Lung (tissue), 17 donors: ENCODE measurements at places on chromosomes 4 and X. TPM values are rescaled to one million over a fixed set of nuclear protein-coding genes. Genes with fewer than 3 reads are reported as not detected.

DNA sequence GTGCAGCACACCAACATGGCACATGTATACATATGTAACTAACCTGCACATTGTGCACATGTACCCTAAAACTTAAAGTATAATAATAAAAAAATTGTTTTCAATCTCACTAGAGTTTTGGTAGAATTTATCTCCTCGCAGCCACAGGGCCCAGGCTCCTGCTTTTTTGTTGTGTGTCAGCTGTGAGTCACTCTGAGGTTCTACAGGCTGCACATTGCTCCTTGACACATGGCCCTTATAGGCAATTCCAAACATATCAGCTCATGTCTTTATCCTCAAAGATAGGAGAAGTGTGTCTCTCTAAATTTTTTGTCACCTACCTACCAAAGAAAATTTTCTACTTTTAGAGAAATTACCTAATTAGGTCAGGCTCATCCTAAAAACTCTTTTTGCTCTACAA lies 252.1 kb upstream of the ADGRL3 start:
- DNase-seq: no peak

ITGB1BP2 gene
- total RNA-seq: 3.5 TPM

DNA sequence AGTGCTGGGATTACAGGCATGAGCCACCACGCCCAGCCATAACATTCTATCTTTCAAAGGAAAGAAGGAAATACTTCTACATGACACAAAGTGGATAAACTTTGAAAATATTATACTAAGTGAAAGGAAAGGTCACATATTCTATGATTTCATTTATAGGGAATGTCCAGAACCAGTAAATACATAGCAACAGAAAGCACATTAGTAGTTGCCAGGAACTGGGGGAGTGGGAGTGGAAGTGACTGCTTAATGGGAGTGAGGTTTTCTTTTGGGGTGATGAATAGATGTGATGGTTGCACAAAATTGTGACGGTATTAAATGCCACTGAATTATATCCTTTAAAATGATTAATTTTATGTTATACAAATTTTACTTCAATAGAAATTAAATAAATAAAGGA lies 95.7 kb upstream of the IL15 start:
- DNase-seq: no peak

PCYT1B gene
- total RNA-seq: 3.8 TPM

DNA sequence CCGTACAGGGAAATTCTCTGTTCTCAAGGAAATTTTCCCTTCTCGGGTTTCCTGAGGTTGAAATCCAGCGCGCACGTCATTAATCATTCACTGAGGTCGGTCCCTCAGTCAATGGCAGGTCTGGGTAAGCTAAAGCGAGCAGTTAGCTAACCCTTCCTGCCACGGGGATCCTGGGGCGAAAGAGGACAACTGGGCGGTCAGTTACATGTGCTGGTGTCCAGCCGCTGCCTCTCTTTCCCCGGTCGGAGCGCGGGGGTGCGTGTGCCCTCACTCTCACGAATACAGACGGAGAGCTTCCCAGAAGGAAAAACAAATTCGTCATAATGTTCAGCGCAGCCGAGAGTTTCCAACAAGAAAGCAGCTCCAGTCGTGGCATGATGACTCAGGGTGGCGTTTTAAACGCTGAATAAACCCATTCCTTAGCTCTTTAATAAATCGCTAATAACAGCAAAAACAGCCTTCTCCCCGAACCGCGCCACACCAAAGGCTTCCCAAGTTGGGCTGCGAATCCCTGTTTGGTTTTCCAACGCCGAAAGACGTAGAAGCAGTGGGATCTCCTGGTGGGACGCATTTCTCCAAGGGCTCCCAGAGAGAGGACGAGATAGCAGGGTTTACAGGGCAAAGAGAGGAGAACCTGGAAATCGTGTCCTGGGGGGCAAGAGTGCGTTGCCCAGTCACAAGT lies 752 bp upstream of the FGF5 start:
- peak; percentile 26 for DNase-seq

MAGEE2 gene
- total RNA-seq: 0.18 TPM

- DNase-seq: no peak
Observed at GRCh38 chr4:5712517-5712916, 1.5 kb downstream of the EVC start.

GRCh38 chr4:148015468-148015867 lies 283.6 kb downstream of the ARHGAP10 start:
- DNase-seq: no peak

DNA sequence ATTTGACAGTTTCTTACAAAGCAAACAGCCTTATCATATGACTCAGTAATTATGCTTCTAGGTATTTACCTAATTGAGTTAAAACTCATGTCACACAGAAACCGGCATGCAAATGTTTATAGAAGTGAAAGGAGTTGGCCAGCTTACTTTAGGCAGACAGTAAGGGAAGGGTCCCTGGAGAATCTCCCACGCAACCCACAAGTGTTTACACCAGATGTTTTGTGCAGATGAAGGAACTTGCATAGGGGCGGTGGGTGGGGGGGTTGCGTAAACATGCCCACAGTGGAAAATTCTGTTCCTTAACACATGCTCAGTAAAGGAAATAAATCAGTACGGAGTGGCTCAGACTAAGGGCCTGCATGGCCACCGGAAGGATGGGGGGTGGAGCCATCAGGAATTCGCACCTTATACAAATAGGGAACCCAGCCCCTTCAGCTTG lies 330.5 kb upstream of the AADAT start:
- DNase-seq: no peak

ADH1B gene
- 364 TPM for total RNA-seq

GRCh38 chrX:38697461-38697860 lies 103.8 kb upstream of the MID1IP1 start:
- DNase-seq: no peak

GRCh38 chr4:68734095-68734494 lies 63.6 kb upstream of the UGT2B15 start:
- no peak for DNase-seq

TAF7L gene
- total RNA-seq: 0.21 TPM

G3BP2 gene
- total RNA-seq: 112 TPM

- no peak for DNase-seq
Observed at GRCh38 chr4:111323916-111324315, 701.0 kb upstream of the PITX2 start.

TMPRSS11B gene
- 0.20 TPM for total RNA-seq

DNA sequence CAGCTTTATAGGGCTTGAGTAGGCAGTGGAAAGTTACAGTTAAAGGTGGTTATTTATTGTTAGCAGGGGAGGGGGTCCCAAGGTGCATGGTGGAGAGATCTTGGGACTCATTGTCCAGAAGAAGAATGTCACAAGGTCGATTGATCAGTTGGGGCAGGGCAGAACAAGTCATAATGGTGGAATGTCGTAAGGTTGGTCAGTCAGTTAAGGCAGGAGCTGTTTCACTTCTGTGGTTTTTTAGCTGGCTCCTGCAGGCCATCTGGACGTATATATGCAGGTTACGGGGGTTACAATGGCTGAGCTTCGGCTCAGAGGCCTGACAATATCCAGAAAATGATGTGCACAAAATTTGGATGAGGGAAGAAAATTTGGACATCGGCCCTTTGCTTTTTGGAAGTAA lies 7.1 kb downstream of the OFD1 start:
- DNase-seq: no peak

- DNase-seq: no peak
Observed at GRCh38 chr4:2757426-2757825, 1.3 kb upstream of the TNIP2 start.

GRCh38 chr4:3741217-3742011 lies 24.8 kb upstream of the ADRA2C start:
- DNase-seq: no peak

GRCh38 chrX:39384996-39385395 lies 583.7 kb downstream of the MID1IP1 start:
- no peak for DNase-seq

DNA sequence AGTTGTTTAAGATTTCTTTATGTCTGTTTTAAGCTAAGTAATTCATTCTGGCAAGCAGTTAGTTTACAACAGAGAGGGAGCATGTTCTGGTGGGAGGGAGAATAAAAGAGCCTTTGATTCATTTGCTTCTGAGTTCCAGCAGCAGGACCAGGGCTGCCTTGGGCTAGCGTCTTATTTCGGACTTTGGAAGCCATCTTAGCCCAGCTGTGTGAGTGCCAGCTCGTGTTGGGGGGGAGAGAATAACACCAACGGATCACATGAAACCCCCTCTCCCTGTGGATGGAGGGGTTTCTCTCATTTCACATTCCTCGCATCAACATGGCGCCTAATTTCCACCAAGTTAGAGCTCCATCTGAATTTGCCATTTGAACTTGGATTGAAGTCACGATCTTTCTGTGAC lies 7.4 kb downstream of the GAB1 start:
- DNase-seq: peak; percentile 57

SPACA5 gene
- total RNA-seq: not detected

MORF4L2 gene
- 236 TPM for total RNA-seq

DNA sequence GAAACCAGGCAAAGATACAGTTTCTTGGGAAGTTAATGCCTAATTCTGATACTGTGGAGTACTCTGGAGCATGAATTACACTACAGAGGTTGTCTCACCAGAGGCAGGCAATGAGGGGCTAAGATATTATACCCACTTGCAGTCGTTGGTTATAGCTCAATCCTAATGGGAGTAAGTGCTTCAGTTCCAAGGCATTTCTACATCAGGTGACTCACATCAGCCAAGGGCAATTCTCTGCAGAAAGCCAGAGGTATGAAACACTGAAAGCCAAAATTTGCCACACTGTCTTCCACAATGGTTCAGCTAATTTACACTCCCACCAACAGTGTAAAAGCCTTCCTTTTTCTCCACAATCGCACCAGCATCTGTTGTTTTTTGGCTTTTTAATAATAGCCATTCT lies 174.0 kb upstream of the IL15 start:
- DNase-seq: no peak

UNC5C gene
- total RNA-seq: 27.9 TPM

OPN1MW2 gene
- total RNA-seq: not detected

GRCh38 chr4:20645236-20645635 lies 55.0 kb upstream of the PACRGL start:
- no peak for DNase-seq

- no peak for DNase-seq
Observed at GRCh38 chr4:56990109-56990905, 11.6 kb downstream of the POLR2B start.

GRCh38 chrX:131812847-131813825 lies 210.0 kb upstream of the STK26 start:
- peak; percentile 8 for DNase-seq

GRCh38 chrX:44872821-44873414 lies at the start of gene KDM6A:
KDM6A (plus strand) TSS chrX:44873188; CDS start chrX:44873552, 364 bp downstream.
- DNase-seq: peak; percentile 96
